ENCODE measurements at places on chromosomes 13 and 19. TPM values are rescaled to one million over a fixed set of nuclear protein-coding genes. Genes with fewer than 3 reads are reported as not detected.

The ISOC2 gene
- 55.2 TPM for total RNA-seq

The CGB5 gene
- total RNA-seq: not detected

The SYT3 gene
- 0.27 TPM for total RNA-seq

The PCDH17 gene
- 2.6 TPM for total RNA-seq

The SOX1 gene
- total RNA-seq: not detected

The ZIK1 gene
- 3.3 TPM for total RNA-seq

The POLR2I gene
- total RNA-seq: 145 TPM

The GPR12 gene
- total RNA-seq: 0.19 TPM

The PALM gene
- total RNA-seq: 34.0 TPM

The ZNF234 gene
- 9.4 TPM for total RNA-seq

The NLRP7 gene
- total RNA-seq: not detected

The IL4I1 gene
- total RNA-seq: 0.30 TPM

The APC2 gene
- 0.14 TPM for total RNA-seq

The SRRM5 gene
- total RNA-seq: 0.16 TPM

The CASP14 gene
- total RNA-seq: not detected

The KLK14 gene
- 2.8 TPM for total RNA-seq

The KIR2DL4 gene
- total RNA-seq: not detected

The S1PR5 gene
- 0.27 TPM for total RNA-seq

The HSPB6 gene
- total RNA-seq: 662 TPM

The ANGPTL8 gene
- total RNA-seq: 0.87 TPM

The ZNF132 gene
- total RNA-seq: 5.1 TPM

The ACP7 gene
- not detected for total RNA-seq

The RGL3 gene
- 10.5 TPM for total RNA-seq

The TMEM59L gene
- total RNA-seq: 2.8 TPM

The MISP gene
- total RNA-seq: not detected

The PDX1 gene
- not detected for total RNA-seq

The CEACAM20 gene
- total RNA-seq: not detected

The KLHL1 gene
- not detected for total RNA-seq

The NKPD1 gene
- not detected for total RNA-seq

The TJP3 gene
- 0.62 TPM for total RNA-seq

The LILRB3 gene
- 4.0 TPM for total RNA-seq

The ADGRL1 gene
- 27.0 TPM for total RNA-seq

The KISS1R gene
- not detected for total RNA-seq

The KIR3DL1 gene
- not detected for total RNA-seq

The HTR2A gene
- not detected for total RNA-seq

The SUPT20H gene
- total RNA-seq: 20.7 TPM

Measured in Right ventricle myocardium inferior (tissue), 1 donor.